ENCODE measurements at places on chromosomes 16 and 17.

- no peak for DNase-seq
These were observed 9.0 kb upstream of the MAPK3 start for GRCh38 chr16:30131869-30132475.

GRCh38 chr17:21214777-21215541 lies 998 bp upstream of the TMEM11 start:
- DNase-seq: no peak

GRCh38 chr16:78072275-78072674 lies 27.2 kb upstream of the WWOX start:
- DNase-seq: no peak

DNA sequence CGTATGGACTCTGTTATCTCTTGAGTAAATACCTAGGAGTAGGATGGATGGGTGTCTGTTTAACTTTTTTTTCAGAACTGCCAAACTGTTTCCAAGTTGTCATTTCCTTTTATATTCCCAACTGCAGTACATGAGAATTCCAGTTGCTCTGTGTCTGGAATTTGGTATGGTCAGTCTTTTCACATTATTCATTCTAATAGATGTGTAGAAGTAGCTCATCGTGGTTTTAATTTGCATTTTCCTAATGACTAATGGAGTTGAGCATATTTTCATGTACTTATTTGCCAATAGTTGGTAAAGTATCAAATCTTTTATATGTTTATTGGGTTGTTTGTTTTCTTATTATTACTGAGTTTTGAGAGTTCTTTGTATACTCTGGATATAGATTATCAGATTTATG lies 27.0 kb downstream of the MRTFB start:
- peak; percentile 4 for DNase-seq

DNA sequence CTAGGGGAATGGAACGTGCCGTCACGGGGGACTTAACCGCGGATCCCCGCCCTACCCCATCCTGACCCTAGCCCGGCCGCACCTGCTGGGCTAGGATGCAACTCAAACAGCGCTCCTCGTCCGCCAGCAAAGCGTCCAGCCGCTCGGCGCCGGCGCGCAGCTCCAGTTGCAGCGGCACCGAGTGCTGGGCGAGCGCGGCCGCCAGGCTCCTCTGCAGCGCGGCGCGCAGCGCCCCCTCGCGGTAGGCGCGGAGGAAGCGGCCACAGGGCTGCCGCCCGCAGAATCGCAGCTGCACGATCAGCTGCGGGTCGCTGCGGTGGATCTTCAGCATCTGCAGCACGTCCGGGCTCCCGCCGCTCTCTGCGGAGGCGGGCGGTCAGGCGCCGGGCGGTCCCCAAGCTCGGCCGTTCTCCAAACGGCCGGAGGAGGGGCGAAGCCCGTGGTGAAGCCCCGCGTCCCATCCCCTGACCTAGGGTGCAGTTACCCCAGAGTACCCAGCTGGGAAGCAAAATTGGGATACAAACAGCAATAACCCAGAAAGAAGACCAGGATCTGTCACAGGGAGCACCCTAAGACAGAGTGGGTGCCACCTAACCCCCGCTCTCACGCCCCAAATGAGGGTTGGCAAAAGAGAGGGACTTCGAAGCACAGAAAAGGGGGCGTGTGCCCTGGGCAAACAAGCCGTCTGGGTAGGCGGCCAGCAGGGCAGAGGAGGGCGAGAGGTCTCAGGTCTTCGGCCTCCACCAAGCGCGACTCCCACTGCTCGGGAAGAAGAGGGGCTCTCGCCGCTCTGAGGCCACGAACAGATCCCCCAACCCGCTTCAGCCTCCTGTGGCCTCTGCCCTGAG lies 4.2 kb downstream of the TRADD start:
- peak; percentile 38 for DNase-seq

DNA sequence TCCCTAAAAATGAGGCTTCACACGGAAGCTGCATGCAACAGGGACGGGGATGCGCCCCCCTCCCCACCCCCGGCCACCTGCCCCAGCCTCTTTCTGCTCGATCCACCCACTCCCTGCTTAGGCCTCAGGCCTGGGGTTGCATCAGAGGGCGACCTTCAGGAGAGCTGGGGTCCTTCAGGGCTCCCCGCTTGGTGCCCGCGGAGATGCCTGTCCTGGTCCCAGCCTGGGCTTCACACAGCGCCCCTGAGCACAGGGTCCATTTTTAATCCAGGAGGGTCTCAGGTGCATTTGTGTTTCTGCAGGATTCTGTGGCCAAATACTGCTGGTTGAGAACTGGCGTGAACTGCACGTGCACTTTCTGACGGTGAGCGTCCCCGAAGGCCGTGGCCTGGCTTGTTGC lies 7.4 kb upstream of the APRT start:
- no peak for DNase-seq

DNA sequence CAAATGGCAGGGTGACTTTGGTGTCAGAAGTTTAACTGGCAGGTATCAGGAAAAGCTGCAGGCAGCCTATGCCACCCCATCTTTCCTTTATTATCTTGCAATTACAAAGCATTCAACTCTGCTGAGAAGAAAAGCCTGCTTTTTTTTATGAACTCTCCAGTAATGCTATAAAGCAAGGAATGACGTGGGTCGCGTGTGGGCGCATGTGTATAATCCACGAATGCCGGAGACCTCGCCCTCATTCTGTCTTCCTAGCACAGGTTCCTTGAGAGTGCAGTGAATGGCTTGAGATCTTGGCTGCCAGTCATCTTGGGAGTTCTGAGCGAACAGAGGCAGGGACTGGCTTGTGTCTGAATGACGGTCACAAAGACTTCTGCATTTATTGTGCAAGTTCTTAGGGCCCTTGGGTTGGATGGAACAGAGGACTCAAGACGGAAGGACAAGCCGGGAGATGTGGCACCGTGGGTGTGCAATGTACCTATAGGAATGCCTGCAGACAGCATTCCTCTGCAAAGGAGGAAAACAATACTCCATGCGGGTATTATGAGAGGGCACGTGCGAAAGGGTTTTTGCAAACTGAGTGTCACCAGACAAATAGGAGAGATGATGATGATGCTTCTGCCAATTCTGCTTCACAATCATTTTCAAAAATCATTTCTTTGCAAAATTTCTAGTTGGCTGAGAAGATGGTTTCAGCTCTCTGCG lies 96.1 kb upstream of the ELAC2 start:
- DNase-seq: no peak

DNA sequence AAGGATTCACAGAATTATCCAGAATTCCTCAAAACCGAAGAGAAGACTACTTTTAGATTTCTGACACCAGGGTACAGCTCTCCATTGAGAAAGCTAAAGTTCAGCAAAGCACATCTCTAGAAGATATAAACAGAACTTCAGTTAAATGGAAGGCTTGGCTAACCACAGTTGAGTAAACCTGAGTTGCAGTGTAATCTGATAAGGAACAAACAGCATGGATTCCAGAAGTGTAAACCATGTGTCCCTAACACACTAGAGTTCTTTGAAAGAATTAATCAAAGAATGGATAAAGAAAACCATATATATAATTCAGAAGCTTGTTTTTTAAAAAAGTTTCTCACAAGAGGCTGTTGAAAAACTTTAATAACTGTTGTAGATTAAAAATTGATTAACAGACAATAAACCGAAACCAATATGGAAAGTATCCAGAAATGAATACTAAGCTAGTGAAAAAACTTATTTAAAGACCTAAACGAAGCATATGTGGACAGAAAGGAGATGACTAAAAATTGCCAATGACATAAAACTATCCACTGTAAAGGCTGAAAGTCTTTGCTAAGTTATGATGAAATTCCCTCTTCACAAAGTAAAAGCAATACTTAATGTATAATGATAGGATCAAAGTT lies 4.3 kb downstream of the RNF43 start:
- DNase-seq: peak; percentile 12

DNA sequence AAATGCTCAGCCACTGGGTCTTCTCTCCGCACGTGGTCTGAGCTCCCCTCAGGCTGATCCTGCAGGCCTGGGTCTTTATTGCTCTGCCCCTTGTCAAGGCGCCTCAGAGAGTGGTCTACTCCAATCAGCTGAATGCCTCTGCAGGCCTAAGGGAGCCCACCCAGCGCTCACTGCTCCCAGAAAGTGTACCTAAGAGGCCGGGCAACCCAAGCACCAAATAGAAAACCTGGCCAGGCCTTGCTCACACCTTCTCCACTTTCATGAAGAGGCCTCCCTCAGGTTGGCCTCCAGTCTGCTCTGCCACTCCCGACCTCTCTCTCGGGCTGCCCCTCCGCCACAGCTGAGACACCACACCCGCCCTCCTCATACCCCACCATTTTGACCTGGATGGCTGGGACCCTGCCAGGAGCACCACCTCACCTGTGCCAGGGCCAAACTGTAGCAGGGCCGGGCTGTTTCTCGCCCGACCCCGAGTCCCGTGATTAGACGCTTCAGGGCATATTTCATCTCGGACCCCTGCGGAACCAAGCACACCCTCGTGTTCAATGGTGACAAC lies 665 bp downstream of the MYBBP1A start:
- DNase-seq: no peak

DNA sequence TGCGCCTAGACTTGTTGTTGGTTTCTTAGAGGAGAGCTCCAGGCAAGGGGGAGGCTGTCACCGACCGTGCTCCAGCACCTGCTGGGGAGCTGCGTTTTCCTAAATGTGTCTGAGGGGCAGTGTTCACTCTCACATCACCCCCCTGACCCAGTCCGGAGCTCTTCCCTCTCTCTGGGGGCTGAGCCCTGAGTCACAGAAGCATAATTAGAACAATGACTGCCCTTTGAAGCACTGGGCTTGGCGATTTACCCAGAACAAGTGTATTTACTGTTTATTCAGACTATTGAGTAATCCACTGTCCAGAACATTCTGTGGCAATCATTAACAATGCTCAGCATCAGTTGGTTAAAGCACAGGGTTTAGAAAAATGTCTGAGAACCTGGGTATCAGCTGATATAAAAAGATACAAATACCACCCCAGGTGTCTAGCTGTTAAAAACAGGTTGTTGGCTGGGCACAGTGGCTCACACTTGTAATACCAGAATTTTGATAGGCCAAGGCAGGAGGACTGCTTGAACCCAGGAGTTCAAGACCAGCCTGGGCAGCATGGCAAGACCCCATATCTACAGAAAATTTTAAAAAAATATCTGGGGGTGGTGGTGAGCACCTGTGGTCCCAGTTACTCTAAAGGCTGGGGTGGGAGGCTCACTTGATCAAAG lies 8.1 kb downstream of the CES4A start:
- peak; percentile 54 for DNase-seq

DNA sequence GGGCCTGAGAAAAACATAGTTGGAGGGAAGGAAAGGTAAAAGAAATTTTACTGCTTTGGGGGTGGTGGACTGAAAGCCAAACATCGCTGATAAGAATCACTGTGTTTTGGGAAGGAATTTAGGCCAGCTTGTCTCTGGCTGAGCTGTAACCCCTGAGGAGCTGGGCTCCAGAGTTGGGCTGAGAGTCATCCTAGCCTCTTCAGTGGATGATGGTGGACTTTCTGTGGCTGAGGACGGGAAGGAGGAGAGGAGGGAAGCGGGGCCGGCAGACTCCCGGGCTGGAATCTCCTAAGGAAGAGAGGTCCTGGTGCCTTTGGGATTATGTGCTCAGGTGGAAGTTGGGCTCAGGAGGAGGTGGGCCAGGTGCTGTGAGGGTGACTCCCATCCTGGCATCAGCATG lies 8.6 kb downstream of the WNT9B start:
- DNase-seq: no peak

- DNase-seq: no peak
These were observed 33.3 kb downstream of the CDRT15 start for GRCh38 chr17:14203388-14203787.

DNA sequence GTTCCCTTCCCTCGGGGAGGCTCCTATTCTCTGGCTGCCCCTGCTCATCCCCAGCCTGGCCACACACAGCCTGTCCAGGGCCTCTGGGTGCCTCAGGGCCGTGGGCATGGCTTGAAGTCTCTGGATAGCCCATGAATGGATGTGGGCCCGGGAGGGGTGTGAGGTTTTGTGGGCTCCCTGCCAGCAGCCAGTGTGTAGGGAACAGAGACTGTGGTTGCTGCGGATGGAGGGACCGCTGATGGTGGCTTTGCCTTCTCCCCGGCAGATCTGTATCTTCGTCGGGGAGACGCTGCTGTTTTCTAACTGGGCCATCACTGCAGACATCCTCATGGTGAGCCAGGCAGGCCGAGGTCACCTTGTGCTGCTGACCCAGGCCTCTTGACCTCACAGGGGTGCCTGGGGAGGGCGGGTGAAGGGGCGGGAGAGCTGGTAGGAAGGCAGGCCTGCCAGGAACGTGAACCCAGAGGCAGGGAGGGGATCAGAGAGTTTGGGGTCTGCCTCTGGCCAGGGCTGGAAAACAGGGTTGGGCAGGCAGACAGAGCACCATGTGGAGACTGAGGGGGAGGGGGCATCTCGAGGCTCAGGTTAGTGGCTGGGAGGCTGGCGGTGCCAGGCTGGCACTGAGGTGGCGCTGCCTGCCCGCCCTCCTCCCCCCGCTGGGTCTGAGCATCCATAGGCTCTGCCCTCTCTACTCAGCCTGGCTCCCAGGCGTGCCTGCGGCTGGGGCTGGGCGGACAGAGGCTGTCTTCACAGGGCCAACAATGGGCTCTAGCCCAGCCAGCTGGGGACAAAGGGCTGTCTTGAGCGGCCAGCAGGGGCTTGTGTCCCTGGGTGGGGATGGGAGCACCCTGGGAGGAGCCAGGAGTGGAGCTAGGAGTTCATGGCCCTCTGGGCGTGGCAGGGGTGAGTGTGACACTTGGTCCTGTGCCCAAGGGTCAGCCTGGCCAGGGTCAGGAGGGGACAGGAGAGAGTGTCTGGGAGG lies 21.4 kb downstream of the MYBBP1A start:
- no peak for DNase-seq

DNA sequence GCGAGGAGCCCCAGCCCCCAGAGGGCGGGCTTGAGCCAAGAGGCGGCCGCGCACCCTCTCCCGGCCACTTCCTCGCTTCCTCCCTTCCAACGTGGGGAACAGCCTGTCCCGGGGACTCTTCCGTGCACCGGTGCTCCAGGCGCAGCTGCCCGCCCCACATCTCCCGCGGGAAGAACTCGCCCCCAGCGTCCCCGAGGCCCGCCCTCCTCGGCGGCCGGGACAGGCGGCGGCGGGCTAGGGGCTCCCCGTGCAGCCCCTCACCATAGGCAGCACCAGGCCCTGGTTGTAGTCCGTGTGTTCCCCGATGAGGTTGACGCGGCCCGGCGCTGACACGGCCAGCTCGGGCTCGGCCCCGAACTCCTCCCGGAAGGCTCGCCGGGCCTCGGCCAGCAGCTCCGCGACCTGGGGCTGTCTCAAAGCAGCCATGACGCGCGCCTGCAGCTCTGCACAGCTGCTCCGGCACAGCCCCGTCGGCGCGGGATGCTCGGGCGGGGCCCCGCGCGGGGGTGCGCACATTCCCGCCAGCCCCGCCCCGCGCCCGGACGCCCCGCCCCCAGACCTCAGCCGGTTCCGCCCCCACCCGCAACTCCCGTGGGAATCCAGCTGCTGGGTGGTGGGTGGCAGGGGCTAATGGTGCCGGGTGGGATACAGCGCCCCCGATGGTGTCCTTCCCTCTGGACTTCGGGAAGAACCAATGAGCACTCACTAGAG lies at the start of gene GALK1:
TSS of gene GALK1 (minus strand) at position 482 of the 711 bp plus-strand sequence. CDS start at position 426, 56 bp downstream.
- DNase-seq: no peak

DNA sequence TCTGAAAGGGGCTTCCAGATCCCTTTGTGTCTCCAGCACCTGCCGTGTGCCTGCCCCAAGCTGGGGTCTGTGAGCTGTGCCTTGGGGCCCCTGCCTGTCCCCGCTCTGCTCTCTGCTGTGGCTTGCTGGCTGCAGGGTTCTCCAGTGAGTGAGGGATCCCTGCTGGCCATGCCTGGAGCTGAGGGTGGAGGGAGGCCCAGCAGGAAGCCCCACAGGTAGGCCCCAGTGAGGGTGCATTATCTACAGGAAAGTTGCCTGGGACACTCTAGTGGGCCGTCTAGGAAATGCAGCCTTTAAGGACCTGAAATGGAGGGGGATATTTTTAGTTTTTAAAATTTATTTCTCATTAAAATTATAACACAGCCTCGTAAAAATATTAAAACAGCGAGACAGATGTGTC lies 50.9 kb downstream of the JPH3 start:
- no peak for DNase-seq
